ENCODE measurements at places on chromosomes 12 and 14.

DNA sequence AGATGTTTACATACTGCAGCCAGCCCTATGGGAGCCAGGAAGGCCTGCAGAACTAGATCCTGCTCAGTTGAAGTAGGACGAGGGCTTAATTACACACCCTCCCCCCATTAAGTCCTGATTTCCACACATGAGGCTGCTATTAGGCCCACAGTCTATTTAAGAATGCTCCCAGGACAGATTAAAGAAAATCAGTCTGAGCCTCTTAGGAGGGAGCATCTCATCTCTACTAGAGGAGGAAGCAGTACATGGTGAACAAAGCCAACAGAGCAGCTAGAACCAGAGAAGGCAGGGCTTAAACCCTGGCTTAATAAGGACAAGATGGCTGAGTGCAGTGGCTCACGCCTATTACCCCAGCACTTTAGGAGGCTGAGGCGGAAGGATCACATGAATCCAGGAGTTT is 55.8 kb upstream of the ARHGAP5 start:
- DNase-seq, result no peak

DNA sequence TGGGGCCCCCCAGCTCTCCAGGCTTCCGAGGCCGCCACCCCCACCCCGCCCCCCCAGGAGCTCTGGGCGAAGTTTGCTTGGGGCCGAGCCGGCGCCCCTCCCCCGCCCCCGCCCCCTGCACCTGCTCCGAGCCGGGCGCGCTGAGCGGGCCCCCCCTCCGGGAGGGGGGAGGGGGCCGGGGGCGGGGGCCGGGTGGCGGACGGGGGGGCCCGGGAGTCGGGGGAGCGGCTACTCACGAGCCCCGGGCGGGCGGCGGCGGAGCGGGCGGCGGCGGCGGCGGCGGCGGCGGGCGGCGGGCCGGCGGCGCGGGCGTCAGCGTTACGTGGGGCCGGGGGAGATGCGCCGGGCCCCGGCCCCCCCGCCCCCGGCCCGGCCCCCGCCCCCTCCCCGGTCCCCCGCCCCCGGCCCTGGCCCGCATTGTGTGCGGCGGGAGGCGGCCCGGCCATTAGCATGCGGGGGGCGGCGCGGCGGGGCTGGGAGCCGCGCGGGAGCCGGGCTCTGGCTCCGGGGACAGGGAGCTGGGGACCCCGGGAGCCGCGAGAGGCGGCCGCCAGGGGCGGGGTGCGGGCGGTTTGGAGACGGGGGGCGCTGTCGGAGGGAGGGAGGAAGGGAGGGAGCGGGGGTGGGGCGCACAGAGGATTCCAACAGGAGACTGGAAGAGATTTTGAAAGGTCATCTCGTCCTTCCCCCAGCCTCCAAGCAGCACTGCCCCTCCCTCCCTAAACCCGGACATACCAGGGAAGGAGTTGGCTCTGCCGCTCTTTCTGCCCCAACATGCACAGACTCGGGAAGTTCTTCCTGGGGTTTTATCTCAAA is at the start of gene ZNF219:
Gene ZNF219, minus strand, starts transcription at position 580 of the 816 bp plus-strand sequence. CDS start 5,064 bp downstream, outside the sequence.
- DNase-seq, result no peak

DNA sequence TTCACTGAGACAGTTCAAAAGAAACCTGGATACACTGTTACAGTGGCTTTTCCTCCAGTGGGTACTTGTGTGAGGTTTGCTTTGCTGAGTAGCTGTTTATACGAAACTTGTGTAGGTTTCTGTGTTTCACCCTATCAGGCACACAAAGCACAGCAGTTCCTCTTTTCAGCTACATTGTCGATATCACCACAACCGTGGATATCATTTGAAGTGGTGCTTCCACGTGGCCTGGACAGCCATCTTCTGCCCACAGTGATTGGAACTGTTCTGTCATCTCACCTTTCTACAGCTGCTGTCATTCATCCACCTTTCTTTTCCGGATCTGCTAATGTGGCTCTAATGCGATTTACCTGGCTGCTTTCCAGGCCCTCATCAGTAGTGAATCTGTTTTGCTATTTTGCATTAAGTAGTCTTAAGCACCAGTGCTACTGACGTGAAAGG is 368.8 kb downstream of the SYT1 start:
- no peak for DNase-seq

DNA sequence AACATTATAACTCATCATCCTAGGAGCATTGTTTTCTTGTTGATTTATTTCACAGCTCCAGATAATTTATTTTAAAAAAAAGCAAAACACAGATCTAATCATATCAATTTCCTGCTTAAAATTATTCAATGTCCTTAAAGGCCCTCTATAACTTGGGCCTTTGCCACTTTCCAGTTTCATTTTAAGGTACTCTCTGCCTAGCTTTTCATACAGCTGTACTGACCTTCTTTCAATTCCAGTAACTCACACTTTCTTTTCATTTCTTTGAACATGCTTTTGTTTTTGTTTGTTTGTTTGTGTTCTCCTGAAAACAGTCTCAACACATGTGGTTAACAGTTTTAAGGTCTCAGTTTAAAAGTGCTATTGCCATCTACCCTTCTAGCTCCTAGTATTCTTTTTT is 281.9 kb downstream of the ACSS3 start:
- DNase-seq, result no peak

DNA sequence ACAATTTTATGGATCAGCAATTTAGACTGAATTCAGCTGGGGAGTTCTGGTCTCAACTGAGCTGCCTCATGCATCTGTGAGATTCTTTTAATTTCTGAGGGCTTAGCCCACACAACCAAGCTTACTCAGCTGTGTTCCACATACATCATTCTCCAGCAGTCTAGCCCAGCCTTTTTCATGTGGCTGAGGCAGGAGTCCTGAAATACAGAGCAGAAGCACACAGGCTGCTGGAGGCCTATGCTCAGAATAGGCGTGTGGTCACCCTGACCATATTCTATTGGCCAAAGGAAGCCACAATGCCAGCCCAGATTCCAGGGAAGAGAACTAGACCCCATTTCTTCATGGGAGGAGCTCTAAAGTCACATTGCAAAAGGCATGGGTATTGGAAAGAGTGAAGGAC is 72.3 kb upstream of the DHRS4 start:
- no peak for DNase-seq

DNA sequence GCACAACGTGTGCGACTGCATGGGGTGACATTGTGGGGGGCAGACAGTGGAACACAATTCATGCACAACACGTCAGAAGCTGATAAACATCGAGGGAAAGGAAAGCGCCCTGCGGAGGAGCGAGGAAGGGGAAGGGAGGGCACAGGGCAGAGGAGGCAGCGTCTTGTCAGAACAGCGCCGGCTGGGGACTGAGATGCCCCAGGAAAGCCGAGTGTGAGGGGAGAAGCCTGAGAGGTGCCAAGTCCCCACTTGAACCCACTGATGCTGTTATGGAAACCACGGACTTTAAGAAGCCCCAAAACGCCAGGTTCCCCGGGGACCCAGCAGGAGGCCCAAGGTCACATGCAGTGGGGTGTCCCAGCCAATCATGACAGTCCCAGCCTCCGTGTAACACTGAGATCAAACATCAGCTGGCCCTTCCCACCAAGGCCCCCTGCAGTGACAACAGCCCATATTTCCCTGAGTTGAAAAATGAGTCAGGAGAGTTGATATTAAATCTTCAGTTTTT is 70.0 kb downstream of the GALNT9 start:
- DNase-seq, result no peak

- DNase-seq, result no peak
These were observed 3.1 kb downstream of the C14orf180 start for GRCh38 chr14:104582662-104583061.

GRCh38 chr14:48857366-48857765 is 728.8 kb downstream of the RPS29 start:
- no peak for DNase-seq

DNA sequence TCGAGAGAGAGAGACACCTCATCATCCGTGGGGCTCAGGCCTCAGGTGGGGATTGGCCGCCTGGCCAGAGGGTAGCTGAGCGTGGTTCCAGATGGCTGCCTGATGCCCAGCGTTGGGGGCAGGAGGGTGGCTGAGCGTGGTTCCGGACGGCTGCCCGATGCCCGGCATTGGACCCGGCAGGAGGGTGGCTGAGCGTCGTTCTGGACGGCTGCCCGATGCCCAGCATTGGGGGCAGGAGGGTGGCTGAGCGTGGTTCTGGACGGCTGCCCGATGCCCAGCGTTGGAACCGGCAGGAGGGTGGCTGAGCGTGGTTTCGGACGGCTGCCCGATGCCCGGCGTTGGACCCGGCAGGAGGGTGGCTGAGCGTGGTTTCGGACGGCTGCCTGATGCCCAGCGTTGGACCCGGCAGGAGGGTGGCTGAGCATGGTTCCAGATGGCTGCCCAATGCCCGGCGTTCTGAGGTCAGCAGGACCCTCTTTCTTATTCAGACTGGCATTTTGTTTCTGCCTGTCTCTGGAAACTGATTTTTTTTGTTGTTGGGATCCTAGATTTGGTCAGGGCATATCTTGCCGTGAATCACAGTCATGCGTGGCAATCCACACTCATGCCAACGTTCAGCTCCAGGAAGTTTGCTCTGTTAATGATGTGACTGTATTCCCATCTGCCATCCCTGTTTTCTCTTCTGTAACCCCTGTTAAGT is 40.7 kb downstream of the GALNT9 start:
- DNase-seq, result no peak

- no peak for DNase-seq
These were observed 25.8 kb upstream of the DIO2 start for GRCh38 chr14:80237143-80237542.

DNA sequence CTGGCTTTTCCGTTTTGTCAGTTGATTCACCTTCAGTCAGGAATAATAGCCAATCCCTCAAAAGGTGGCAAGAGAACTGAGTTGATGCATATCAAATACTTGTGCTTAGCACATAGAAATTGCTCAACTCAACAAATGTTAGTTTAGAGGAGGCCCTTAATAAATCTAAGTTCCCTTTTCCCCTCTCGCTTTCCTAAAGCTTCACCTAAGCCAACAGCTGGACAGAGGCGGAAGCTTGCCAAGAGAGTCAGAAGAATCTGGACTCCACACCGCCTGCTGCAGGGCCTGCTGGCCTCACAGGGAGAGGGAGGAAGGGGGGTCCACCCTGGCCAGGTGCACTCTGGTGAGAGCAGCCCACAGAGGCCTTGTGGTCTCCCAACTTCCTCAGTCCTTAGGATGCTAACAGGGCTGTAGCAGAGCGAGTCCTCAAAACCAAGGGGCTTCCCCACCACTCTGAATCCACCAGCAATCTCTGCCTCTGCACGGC is 213.1 kb downstream of the CHST11 start:
- no peak for DNase-seq

- DNase-seq, result no peak
These were observed 99.4 kb downstream of the NINJ2 start for GRCh38 chr12:563787-564298.

DNA sequence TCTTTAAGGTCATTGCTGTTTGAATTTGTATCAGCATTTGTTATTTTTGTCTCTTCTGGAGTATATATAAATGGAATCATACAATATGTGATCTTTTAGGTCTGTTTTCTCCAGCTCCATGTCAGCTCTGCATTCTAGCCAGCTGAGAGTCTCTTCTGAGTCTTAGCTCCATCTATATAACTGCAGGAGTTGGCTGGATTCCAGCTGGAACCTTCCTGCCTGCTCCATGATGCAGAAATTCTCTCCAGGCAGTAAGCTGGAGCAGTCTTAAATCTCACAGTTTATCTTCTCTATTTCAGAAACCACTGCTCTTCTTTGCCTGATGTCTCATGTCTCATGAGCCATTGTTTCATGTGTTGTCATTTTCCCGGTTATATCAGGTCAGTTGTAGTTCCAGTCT is 827.6 kb downstream of the NRXN3 start:
- DNase-seq, result peak; percentile 26

GRCh38 chr12:2306012-2306411 is 253.2 kb downstream of the CACNA1C start:
- no peak for DNase-seq

- DNase-seq, result no peak
These were observed 1421.0 kb upstream of the FLRT2 start for GRCh38 chr14:84108746-84109457.
